Fibroblast of upper back skin (primary cell): ENCODE measurements at places on chromosomes 1 and 21.
A peak's percentile ranks its signal among the peaks of the same experiment; 100 is the strongest.

DNA sequence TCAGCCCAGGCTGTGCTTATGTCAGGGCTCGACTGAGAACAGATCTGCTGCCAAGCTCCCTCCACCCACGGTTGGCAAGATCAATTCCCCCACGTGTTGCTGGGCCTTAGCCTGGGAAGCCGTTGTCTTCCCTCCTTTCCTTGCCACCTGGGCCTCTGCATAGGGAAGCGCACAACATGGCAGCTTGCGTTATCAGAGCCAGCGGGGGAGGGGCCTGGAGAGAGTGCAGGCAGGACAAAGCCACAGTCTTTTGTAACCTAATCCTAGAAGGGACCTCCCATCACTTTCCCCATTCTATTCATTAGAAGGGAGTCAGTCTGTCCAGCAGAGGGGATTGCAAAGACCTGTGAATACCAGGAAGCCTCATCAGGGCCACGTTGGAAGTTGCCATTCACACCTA is 17.0 kb upstream of the IGSF21 start:
- no peak for DNase-seq

DNA sequence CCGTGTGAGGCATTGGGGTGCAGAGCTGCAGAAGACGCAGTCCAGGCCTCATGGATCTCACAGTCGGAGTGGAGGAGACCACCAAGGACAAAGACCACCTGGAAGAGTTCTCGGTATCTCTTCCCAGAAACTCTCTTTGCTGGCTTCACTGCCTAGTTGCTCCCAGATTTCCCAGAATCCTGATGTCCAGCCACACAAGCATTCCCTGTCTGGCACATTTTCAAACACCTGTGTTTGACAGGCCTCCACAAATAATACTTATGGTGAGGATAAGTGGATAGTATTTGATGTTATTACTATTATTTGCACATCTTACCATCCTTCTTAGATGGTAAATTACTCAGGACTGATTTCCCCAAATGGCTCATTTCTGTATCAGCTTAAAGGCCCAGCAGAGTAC is 27.7 kb upstream of the KANK4 start:
- no peak for DNase-seq

- no peak for DNase-seq
These were observed 284.5 kb downstream of the NPHP4 start for GRCh38 chr1:5707566-5708345.

DNA sequence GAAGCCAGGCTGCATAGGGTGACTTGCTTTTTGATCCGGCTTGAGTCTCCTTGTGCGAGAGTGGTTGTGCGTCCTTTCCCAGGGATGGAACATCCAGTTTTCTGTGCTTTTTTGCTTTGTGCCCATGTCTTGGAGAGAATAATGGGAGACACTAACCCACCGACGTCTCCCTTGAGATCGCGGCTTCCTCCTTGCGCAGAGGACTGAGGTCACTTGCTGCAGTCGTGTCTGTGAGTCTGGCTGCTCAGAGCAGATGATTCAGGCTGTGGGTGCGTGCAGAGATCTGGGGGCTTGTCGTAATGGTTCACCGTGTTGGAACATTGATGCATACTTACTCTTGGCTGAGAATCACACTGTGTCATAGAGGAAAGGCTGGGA is 164.5 kb upstream of the CACNA1E start:
- peak; percentile 21 for DNase-seq

DNA sequence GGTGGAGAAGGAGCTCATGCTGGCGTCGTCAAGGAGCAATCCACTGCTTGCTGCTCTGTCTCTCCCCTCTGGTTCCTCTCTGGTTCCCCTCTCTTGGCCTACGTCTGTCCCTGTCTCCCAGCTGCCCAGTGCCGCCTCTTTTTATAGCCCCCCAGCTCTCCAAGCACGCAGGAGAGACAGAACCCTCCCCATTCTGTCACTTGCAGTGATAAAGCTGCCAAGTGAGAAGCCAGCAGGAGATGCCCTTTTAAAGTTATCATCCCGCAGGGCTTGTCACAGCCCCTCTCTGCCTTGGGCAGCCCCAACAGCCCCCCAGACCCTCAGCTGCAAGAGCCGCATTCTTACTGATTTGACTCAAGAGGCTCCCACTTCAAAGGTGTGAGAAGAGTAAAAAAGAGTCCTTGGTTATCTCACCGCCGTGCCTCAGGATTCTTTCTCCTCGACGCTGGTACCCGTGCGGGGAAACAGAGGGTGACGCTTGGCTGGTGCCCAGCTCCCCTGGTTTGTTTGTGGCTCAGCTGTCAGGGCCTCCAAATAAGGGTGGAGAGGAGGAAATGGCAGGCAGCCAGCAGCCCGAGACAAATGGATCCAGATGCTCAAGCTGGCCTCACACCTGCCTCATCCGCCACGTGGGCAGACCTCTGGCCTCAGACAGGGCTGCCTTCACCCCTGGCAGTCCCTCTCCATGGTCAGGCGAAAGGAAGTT is at the start of gene NPPA:
TSS of gene NPPA (minus strand) at position 117 of the 706 bp plus-strand sequence. CDS start at position 18, 99 bp downstream.
- peak; percentile 20 for DNase-seq

- peak; percentile 61 for DNase-seq
These were observed 26.7 kb upstream of the GLIS1 start for GRCh38 chr1:53765657-53766056.

DNA sequence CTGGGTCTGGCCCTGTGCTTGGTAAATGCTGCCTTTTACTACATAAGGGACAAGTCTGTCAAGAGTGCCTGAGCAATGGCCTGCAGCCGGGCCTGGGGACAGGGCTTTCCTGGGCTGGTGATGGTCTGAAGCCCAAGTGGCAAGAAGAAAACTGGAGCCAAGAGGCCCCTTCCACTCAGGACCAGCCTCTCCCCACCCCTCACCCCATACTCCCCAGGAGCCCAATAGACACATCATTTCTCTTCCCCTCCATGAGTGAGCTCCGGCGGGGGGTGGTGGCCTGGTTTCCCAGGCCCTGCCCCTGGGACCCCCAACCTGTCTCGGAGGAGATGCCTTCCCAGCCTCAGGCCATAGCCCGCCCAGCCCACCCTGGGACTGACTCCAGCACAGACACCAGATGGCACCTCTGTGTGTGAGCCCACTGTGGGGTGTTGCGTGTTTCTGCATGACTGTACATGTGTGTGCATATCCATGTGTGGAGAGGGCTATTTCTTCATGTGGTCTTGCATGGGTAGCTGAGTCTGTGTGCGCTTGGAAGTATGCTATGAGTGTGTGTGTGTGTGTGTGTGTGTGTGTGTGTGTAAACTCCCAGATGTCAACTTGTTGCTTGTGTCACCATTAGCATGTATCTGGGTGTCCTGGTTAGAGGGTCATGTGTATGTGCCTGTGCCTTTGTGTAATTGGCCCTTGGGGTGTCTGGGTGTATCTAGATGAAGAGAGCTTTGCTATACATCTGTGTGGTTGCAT is 14.3 kb upstream of the LRP8 start:
- DNase-seq, result no peak

GRCh38 chr1:234674218-234674815 is 64.3 kb upstream of the IRF2BP2 start:
- DNase-seq, result no peak

- DNase-seq, result no peak
These were observed 107.0 kb downstream of the SLC5A9 start for GRCh38 chr1:48329486-48329885.

DNA sequence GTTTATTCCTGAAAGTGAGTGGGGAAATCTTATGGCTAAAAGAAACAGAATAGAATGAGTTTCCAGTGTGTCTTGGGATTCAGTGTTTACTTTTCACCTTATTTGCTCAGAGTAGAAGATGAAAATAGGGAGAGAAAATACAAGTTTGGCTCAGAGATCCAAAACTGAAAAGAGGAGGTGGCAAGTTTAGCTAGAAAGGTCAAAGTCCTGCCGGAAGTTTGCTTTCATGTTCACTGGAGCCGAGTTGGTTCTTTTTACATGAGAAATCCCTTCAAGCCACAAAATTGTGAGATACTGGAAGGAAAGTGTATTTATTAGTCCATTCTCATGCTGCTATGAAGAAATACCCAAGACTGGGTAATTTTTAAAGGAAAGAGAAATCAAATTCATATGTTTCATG is 604.6 kb downstream of the MRPL39 start:
- no peak for DNase-seq

- DNase-seq, result peak; percentile 91
These were observed 200.9 kb downstream of the DISC1 start for GRCh38 chr1:231827337-231828105.

DNA sequence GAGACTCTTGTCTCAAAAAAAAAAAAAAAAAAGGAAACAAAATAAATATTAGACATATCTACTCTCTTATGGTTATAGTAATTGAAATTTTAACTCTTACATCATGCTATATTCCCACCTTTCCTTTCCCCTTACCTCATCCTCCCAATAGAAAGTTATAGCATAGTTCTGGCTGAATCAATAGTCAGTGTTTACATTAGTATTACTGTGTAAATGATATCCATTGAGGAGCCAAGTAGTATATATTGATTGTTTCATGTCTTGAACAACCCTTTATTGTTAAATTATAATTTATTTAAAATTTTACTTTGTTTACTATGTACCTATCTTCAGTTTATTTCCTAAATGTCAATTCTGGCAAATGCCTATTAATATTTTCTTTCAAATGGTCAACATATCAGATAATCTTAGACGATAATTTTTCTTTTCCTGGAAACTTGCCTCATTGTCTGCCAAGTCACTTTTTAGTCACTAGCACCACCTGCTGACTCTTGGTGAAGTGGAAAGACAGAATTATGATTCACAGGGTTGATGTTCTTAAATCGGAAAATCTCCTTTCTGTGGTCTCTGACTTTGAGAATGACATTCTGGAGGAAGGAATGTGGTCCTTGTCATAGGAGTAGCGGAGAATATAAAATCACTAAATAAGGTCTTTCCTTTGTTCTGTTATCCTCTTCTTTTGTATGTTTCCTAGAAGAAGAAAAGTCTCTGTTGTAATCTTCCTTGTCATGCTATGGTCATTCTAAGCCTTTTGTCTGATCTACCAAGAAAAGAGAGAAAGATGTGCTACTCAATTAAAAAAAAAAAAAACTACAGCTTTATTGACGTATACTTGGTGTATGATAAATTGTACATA is 8.6 kb downstream of the HJV start:
- DNase-seq, result peak; percentile 87

DNA sequence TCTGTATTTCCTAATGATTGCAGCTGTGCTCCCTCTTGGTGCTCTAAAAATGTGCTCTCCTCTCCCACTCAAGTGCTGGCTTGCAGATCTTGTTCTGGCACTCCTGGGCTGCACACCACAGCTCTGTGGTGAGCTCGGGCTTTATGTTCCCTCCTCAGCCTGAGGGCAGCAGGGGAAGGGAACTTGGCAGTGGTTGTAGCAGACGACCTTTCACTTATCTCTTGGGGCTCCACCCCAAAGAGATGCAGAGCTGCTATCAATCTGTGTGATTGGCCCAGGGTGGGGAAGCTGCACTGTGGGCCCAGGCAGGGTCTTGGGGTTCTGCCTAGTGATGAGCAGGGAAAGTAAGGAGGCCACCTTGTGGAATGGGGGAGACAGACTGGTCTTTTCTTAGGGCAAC is 143.5 kb upstream of the GORAB start:
- no peak for DNase-seq

DNA sequence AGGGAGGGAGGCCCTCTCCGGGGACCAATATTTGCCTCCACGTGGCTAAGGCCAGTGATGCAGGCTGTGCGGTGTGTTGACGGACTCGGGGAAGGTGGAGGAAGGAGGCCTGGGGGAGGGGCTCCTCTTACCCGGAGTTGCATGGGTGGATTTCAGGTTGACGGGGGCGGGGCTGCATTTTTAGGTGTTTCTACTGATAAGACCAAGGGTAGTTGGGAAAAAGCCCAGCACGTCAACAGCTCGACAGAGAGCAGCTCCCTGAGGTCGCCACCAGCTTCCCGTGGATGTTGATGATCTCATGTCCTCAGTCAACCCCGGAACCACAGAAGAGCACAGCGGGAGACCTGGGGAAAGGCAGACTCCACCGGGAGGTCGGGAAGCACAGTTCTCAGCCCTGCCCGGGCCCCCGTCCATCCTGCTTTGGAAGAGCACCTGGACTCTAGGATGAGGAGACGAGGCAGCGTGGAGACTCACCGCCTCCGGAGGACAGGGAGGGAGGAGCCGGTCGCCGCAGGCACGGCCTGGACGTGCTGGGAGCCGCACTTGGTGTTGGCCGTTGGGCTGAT is 32.9 kb upstream of the COL6A1 start:
- DNase-seq, result no peak

DNA sequence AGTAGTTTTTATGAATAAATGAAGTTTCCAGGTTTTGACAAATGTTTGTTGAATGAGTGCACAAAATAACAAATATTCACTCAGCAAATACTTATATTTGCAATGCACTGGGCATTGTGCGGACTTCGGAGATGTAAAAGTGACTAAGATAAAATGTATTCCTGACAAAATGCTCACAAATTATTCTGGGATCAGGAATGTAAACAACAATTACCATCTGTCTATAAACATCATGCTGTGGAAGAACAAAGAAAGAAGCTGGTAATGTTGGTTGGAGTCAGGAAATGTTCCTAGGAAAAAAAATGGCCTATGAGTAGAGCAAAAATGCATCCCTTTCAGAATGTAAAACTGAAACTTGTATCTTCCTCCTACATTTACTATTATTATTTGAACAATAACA is 68.5 kb downstream of the CRB1 start:
- DNase-seq, result no peak

DNA sequence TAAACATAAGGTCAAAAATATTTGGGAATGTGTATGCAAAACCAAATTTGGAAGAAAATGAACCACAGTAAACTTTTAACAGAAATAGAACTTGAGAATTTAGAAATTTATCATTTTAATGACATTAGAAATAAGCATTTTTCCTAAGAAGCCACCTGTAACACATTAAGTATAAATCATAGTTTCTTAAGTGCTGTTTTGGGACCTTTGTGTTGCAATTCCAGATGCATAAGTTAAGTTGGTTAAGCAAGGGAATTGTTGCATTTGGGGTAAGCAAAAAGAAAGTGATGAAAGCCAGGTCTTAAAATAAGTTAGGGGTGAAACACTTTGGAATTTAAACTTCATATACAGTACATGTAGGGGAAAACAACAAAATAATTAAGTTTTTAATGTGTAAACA is 49.8 kb downstream of the CDKN2C start:
- DNase-seq, result peak; percentile 8

DNA sequence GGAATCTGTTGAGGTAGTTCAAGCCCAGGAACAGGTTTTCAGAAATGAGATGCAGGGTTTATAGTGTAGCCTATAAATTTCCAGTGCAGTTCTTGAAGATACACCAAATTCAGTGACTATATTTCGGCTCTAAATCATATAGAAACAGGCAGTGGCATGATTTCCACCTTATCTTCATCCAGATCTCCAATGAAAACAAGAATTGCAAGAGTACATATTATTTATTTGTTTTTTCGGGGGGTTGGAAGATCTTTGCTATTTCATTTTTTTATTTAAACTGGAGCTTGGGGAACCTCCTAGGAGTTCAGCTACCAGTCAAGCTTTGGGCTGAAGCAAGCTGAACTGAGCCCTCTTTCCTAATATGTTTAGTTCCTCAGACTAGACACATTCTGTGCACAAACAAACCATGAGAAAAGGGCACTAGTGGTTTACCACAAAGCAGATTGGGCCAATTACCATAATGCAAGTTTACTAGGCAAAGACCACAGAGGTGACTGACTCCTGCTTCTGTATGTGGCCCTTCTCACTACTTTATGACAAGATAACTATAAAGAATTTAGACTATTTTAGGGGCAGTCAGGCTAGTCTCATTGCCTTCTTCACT is 68.5 kb downstream of the RGS2 start:
- peak; percentile 17 for DNase-seq

- no peak for DNase-seq
These were observed 24.5 kb upstream of the TRIM45 start for GRCh38 chr1:117146072-117146471.

GRCh38 chr21:33155422-33155821 is 74.3 kb upstream of the IFNAR2 start:
- no peak for DNase-seq
